Activated T-cell treated with anti-CD3 and anti-CD28 coated beads, Interleukin-2, amount 50 U/mL, for 1 hour (primary cell): ENCODE measurements at places on chromosomes 5 and 9.

GRCh38 chr5:160922311-160922710, 70.3 kb upstream of the ATP10B start:
- no peak for DNase-seq

- DNase-seq = no peak
These were observed 37.3 kb upstream of the NR5A1 start for GRCh38 chr9:124544535-124544934.

DNA sequence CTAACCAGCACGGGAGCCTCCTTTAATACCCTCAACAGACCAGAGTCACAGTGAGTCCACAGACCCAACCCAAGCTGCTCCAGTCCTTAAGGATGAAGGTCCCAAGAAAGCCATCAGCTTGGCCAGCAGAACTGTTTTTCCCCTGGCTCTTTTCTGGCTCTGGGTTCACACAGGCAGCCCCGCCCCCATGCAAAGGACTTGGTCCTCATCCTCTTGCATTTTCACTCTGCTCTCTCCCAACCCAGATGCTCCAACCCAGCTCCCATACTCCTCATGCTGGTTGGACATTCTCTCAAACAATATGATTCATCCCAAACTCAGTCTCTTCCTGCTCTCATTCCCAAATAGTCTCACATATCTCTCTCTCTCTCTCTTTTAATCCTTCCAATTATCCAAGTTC, 74.2 kb upstream of the SPOCK1 start:
- DNase-seq = no peak

DNA sequence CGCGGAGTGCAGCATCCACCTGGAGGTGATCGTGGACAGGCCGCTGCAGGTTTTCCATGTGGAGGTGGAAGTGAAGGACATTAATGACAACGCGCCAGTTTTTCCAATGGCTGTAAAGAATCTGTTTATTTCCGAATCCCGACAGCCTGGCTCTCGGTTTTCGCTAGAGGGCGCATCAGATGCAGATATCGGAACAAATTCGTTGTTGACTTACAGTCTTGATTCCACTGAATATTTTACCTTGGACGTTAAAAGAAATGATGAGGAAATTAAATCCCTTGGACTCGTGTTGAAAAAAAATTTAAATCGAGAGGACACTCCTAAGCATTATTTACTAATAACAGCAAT, 611 bp downstream of the PCDHA3 start:
- DNase-seq = no peak

- DNase-seq = no peak
These were observed 2.1 kb downstream of the ECPAS start for GRCh38 chr9:111481885-111482636.

DNA sequence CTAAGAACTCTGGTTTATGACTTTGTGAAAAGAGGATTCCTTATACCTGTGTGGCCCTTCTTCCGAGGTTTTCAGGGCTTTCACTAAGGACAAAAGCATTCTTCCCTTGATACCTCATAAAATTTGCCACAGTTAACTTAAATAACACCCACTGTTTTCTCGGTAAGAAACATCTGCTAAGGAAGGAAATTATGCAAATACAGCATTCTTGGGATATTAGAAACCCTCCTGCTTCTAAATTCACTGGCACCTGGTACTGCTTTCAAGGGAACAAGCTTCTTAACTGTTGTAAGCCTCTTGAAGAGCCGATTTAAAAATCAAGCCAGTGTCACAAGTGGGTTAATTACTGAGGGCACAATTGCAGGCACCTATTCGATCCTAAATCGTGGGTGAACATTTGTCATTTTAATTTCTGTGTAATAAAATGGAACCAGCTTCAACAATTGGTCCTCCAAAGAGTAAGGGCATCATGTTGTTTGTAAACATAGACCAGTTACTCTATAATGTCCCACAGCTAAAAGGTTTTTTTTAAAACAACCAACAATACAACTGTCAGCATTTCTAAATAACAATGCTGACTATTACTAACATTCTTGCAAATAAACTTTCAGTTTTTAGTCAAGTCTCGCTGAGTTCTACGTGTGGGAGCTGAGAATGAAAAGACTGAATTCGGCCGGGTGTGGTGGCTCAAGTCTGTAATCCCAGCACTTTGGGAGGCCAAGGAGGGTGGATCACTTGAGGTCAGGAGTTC, 26.6 kb downstream of the AK3 start:
- DNase-seq = no peak

GRCh38 chr5:115180165-115180709, 10.5 kb upstream of the TRIM36 start:
- peak; percentile 36 for DNase-seq

DNA sequence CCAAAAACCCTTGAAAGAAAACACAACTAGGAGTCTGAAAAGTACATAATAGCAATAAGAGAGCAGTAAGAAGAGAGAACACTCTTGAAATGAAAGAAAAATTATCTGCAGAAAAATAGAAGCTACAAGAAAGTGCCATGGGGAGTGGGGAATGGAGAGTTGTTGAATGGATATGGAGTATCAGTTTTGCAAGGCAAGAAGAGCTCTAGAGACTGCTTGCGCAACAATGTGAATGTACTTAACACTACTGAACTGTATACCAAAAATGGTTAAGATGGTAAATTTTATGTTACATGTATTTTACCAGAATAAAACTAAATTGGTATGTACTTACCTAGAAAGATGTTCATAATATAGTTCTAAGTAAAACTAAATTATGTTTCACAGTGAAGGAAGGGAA, 54.8 kb upstream of the RASGRF2 start:
- DNase-seq = no peak

- DNase-seq = no peak
These were observed 102.2 kb downstream of the FGF18 start for GRCh38 chr5:171521679-171522078.

DNA sequence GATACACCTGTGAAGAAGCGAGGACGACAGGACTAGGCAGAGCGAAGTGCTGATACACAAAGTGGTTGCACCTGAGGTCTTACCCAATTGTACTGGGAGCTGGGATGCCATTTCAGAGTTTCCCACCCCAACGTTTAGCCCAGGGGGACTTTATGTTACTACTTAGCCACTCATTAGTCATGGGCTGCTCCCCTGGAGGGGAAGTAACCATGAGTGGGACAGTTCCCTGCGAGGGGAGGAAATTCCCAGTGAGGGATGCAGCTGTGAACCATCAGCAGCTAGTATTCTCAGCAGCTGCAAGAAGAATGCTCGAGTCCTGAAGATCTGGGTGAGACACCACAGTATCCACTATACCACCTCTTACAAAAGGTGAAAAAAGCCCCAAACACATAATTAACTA, 93.7 kb upstream of the ACTBL2 start:
- no peak for DNase-seq

GRCh38 chr9:130172858-130173665, 858 bp downstream of the NCS1 start:
- DNase-seq = peak; percentile 63
